ENCODE measurements at places on chromosomes 4 and X.

DNA sequence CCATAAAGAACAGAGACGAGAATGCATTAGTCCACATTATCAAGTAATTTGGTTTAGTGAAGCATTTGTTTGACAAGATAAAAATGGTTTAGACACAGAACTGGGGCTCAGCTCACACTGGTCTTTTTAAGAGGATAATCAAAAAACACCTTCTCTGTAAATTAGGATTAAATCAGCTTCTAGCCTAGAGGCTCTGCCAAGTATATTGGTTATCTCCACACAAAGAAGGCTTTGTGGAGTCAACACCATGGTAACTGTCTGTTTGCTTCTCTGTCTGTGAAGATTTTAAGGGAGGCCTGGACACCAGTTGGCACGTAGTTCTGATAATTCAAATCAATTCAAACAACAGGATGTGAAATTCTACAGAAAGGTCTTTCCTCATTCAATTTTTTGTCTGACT, 687.0 kb downstream of the DMD start:
- no peaks in the 10 kb centered on the region for H3K36me3 ChIP-seq
- H3K4me1 ChIP-seq = no peaks in the 10 kb centered on the region
- H3K27ac ChIP-seq = no peak overlapping the region
- no peak overlapping the region for H3K4me3 ChIP-seq

DNA sequence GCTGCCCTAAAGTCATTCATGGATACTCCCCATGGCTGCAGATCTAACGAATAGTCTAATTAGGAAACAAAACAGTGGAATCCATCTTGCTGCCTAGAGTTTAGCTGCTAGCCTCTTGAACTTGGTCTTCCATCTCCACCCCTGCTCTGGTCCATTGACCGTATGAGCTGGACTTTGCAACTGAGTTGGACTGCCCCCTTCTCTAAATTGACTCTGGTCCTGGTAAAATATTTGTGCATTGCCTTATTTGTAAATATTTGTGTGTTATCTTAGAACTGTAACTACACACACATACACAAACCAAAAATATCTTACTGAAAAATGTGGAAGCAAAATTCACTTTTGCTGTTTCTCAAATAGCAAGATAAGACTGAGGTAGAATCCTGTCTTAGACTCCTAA, 181.3 kb downstream of the NWD2 start:
- no peaks in the 10 kb centered on the region for H3K36me3 ChIP-seq
- DNase-seq = no peak
- no peak overlapping the region for H3K4me3 ChIP-seq
- no peaks in the 10 kb centered on the region for H3K27me3 ChIP-seq

GRCh38 chrX:126819429-126819828, at the start of gene PRR32:
PRR32 (plus strand) TSS chrX:126819729; CDS start chrX:126819844, 115 bp downstream.
- H3K4me3 ChIP-seq = no peak within 1 kb of the TSS
- no peak within 1 kb of the TSS for H3K27ac ChIP-seq
- H3K4me1 ChIP-seq = no peaks in the 10 kb centered on the region
- no peaks in the 10 kb centered on the region for H3K36me3 ChIP-seq

DNA sequence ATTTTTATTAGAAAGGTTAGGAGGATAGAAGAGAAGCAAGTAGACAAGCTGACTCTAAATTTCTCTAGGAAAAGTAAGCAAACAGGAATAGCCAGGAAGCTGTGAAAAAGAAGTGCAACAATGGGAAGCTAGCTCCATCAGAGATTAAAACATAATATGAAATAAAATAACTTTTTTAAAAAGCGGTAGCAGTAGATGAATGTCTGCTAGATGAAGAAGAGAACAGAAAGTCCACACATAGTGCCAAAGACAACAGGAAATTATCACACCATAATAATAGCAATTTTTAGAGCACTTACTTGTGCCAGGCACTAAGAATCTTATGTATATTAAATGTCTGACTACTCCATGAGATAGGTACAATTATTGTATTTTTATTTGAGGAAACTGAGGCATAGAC, 53.5 kb downstream of the LRBA start:
- peaks cover 4% of the 10 kb centered on the region for H3K36me3 ChIP-seq
- H3K4me3 ChIP-seq = no peak overlapping the region
- H3K27me3 ChIP-seq = no peaks in the 10 kb centered on the region

- H3K4me3 ChIP-seq = no peak overlapping the region
- no peaks in the 10 kb centered on the region for H3K4me1 ChIP-seq
- no peaks in the 10 kb centered on the region for H3K27me3 ChIP-seq
- H3K36me3 ChIP-seq = no peaks in the 10 kb centered on the region
- DNase-seq = no peak
Observed at GRCh38 chrX:150205011-150205410, 158.1 kb upstream of the MAMLD1 start.

- no peaks in the 10 kb centered on the region for H3K4me1 ChIP-seq
- DNase-seq = no peak
- H3K27me3 ChIP-seq = no peaks in the 10 kb centered on the region
- no peaks in the 10 kb centered on the region for H3K36me3 ChIP-seq
- no peak overlapping the region for H3K27ac ChIP-seq
Observed at GRCh38 chrX:102650903-102651241, 411 bp upstream of the GPRASP1 start.

GRCh38 chr4:14646831-14647230, 355.4 kb upstream of the CPEB2 start:
- H3K27ac ChIP-seq = no peak overlapping the region
- H3K36me3 ChIP-seq = no peaks in the 10 kb centered on the region
- H3K4me3 ChIP-seq = no peak overlapping the region
- no peak for DNase-seq
- H3K4me1 ChIP-seq = no peaks in the 10 kb centered on the region
